ENCODE measurements at places on chromosomes 12 and 14. TPM values are rescaled to one million over a fixed set of nuclear protein-coding genes. Genes with fewer than 3 reads are reported as not detected.

Gene UBR7
- total RNA-seq: 74.8 TPM

Gene CNPY2
- 85.1 TPM for total RNA-seq

Gene LGR5
- total RNA-seq: not detected

DNA sequence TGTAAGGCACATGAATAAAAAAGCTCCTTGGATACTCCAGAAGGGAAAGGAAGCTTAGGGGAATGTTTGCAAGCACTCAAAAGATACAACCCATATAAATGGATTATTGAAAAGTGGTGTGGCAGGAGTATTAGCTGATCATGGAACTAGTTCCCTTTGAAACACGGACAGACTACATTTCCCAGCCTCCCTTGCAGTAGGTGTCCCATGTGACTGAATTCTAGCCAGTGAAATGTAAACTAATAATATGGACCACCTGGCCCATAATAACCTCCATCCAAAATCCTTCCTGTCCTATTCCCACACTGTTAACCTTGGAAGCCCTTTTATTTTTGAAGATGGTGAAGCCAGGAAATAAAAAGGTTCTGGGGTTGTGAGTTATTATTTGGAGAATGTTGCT, 242.3 kb downstream of the SUDS3 start:
- H3K36me3 ChIP-seq: no peaks in the 10 kb centered on the region
- no peaks in the 10 kb centered on the region for H3K27me3 ChIP-seq
- H3K4me1 ChIP-seq: no peaks in the 10 kb centered on the region
- no peak overlapping the region for H3K4me3 ChIP-seq
- no peak for DNase-seq

GRCh38 chr14:76926521-76927251, 100.5 kb downstream of the LRRC74A start:
- peak overlapping the region; percentile 35 for H3K4me3 ChIP-seq
- no peaks in the 10 kb centered on the region for H3K36me3 ChIP-seq
- DNase-seq: peak; percentile 91

DNA sequence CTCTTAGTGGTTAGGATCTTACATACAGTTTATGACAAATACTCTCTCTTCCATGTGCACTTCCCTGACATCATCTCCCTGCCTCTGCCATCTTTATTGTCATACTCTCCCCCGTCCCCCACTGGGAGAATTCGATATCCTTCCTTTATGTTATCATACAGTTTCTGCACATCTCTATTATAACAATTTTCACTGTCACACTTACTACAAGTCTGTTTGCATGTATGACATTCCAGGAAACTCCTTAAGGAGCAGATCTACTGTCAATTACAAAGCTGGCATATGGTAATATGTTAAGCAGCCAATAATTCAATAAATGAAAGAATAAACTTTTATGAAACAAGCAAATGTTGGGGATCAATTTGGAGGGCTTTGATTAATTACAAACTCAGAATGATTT, 91.1 kb downstream of the KCNH5 start:
- no peak overlapping the region for H3K4me3 ChIP-seq
- H3K36me3 ChIP-seq: no peaks in the 10 kb centered on the region
- no peak overlapping the region for H3K27ac ChIP-seq

DNA sequence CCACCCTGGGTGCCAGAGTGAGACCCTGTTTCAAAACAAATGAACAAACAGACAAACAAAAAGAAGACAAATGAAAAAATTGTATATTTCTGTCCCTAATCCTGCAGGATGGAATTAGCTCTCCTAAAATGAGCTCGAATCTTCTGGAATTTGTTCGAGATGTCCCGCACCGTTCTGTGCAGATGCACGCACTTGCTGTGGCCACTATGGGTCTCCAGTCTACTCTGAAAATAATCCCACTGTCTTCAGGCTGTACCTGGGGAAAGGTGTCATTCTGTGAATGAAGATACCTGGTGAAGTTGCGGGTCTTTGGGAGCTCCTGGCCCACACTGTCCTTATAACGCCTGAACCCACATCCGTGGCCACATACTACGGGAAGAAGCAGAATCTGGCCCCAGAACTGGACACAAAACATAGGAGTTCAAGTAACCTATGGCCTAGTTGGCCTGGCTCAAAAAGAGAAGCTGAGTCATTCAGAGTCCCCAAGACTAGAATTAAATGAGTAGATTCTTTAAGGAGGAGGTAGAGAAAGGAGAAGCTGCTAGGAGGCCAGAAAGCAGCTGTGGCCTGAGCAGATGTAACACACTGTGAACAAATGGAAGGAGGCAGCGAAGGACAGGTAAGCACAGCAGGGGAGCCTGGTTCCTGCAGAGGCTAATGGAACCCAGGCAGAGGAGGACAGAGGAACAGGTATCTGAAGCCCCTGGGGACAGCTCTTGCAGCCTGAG, 108.6 kb downstream of the FOXN3 start:
- no peak overlapping the region for H3K27ac ChIP-seq
- H3K27me3 ChIP-seq: no peaks in the 10 kb centered on the region
- H3K4me1 ChIP-seq: peaks cover 38% of the 10 kb centered on the region
- H3K4me3 ChIP-seq: no peak overlapping the region
- H3K36me3 ChIP-seq: no peaks in the 10 kb centered on the region
- no peak for DNase-seq

DNA sequence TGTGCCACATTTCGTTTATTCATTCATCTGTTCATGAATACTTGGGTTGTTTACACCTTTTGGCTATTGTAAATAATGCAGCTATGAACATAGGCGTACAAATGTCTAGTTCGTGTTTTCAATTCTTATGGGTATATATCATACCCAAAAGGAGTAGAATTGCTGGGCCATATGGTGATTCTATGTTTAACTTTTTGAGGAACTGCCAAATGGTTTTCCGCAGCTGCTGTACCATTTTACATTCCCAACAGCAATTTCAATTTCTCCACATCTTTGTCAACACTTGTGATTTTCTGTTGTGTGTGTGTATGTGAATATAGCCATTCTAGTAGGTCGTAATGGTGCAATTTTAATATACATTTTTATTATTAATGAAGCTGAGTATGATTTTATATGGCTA, 326.2 kb downstream of the ETNK1 start:
- no peaks in the 10 kb centered on the region for H3K27me3 ChIP-seq
- H3K4me1 ChIP-seq: no peaks in the 10 kb centered on the region
- H3K27ac ChIP-seq: no peak overlapping the region

DNA sequence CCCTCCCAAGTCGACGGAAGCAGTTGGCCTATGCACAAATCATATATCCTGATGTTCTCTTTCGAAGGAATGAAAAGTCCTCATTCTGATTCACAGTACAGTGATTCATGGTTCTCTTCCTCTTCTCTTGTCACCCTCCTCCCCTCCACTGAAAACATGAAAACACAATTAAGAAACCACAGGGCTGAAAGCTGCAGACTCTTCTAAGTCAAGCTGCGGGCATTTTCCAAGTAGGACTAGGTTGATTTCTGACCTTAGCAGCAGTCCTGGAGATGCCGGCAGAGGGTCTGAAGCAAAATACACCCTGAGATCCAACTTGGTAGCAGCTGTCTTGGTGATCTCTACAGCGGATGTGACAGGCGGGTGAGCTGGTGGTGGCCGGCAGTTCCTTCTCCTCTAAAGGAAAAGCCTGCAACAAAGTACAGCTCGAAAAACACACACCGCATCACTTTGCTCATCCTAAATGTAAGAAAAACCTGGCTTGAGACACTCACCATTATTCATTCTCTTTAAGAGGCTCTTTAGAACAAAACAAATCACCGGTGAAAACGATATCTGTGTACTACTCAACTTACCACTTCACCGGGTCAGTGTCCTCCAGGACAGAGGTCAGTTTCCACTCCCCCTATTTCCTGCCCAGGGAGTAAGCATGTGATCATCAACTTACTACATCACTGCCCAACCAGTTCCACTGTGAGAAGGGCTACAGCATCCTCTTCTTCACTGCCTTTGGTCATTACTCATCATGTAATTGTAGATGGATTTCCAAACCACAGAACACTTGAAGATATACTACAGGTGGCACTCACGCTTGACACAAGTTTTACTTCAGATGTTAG, 6.0 kb downstream of the TMCC3 start:
- no peak overlapping the region for H3K4me3 ChIP-seq
- no peaks in the 10 kb centered on the region for H3K4me1 ChIP-seq
- no peak overlapping the region for H3K27ac ChIP-seq
- no peak for DNase-seq

DNA sequence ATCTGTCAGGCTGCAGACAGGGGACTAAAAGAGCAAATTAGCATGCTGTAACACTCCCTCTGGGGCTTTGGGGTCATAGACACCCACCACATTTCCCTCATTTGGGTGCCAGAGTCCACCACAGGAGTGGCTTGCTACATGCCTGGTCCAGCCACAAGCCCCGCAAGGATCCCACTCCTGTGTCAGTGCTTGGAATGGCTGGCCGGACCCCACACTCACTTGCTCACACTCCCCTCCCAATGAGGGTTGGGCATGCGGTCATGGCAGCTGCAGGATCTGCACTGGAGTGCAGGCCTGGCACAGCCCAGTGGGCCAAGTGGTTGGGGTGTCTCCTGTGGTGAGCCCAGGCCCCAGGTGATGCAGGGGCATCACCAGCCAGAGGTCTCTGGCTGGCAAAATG, 59.9 kb downstream of the TSPAN19 start:
- H3K36me3 ChIP-seq: no peaks in the 10 kb centered on the region
- H3K4me1 ChIP-seq: no peaks in the 10 kb centered on the region
- no peak overlapping the region for H3K4me3 ChIP-seq
- no peak for DNase-seq

- H3K4me1 ChIP-seq: no peaks in the 10 kb centered on the region
- no peak overlapping the region for H3K4me3 ChIP-seq
- H3K27me3 ChIP-seq: no peaks in the 10 kb centered on the region
Measured at GRCh38 chr14:29355331-29355730, 572.3 kb downstream of the PRKD1 start.

- H3K27ac ChIP-seq: no peak overlapping the region
- no peaks in the 10 kb centered on the region for H3K36me3 ChIP-seq
- DNase-seq: no peak
- no peak overlapping the region for H3K4me3 ChIP-seq
Measured at GRCh38 chr12:11807458-11807857, 158.0 kb downstream of the ETV6 start.

- H3K36me3 ChIP-seq: peaks cover 70% of the 10 kb centered on the region
- no peak for DNase-seq
- H3K27me3 ChIP-seq: no peaks in the 10 kb centered on the region
- H3K27ac ChIP-seq: no peak overlapping the region
- H3K4me1 ChIP-seq: peaks cover 16% of the 10 kb centered on the region
- H3K4me3 ChIP-seq: no peak overlapping the region
Measured at GRCh38 chr12:124470139-124470538, 97.3 kb downstream of the NCOR2 start.
